ENCODE measurements at places on chromosomes 16 and 17.

GRCh38 chr17:21674242-21674731 is 18.0 kb upstream of the KCNJ18 start:
- DNase-seq = no peak

DNA sequence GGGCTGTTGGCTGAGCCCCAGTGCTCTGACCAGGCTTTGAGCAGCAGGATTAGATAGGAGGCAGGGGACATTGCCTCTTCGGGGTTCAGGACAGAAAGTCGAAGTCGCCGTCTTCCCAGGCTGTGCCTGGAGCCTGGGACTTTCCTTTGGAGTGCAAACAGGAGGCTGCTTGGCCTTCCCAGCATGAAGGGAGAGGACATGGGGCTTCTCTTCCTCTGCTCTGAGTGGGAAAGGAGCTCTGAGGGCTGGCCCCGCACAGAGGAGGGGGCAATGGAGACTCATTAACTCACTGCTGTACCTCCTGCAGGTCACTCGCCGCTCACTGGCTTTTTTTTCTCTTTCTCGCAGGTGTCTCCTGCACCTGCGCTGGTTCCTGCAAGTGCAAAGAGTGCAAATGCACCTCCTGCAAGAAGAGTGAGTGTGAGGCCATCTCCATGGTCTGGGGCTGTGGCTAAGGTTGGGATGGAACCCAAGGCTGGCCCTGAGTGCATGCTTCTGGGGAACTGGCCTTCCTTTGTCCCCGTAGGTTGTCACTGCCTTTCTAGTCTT is 642 bp downstream of the MT1F start:
- no peak for DNase-seq

GRCh38 chr16:87516361-87516760 is 23.5 kb upstream of the ZCCHC14 start:
- no peak for DNase-seq

DNA sequence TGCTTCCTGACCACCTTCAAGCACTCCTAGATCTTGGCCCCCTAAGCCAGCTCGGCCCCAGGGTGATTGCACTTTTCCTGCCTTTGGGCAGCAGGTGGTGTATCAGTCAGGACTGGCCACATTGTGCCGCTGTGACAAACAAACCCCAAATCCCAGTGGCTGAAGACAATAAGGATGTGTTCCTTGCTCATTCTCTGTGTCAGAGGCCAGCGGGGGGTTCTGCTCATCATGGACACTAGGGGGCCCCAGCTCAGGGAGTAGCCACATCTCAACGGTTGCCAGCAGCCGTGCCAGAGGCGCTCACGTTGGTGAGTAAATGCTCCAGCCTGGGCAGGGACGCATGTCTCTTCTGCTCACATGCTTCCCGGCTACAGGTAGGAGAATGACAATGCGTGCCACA is 60.4 kb downstream of the ZDHHC7 start:
- DNase-seq = peak; percentile 50

DNA sequence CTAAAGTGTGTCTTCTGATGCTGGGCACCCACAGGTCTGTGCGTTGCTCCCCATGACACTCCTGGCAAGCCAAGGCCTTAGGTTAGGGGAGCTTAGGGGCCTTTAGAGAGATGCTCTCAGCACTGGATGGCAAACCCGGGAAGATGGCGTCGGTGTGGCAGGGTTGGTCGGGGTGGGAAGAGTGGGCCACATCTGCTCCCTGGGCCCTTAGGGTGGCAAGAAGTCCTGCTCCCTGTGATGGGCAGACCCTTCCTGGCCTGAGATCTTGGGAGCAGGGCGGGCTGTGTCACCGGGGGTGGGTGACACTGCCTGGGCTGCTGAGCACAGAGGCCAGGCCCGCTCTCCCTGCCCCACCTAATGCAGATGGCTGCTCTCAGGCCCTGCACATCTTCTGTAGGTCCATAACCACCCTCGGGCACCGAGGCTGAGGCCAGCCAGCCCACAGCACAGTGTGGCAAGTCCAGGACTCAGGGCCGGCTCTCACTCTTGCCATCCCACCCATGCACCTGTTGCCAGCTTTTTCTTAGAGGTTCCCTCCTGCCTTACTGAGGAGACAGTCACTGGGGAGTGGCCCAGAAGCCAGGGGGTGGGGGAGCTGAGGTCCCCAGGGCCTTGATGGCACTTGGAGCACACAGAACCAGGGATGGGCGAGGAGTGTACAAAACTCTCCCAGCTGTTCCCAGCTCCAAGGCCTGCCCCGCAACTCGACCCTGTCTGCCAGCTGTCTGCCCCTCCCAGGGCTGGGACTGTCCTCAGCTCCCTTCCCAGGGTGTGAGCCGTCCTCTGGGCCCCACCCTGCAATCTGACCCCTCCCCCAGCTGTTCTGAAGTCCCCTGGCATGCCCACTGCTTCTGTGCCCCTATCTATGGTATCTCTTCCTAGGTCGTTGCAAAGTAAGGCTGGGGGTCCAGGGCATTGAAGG is 4.4 kb upstream of the MTSS2 start:
- no peak for DNase-seq
